Panc1 (cell line): ENCODE measurements at places on chromosomes 3 and 15.

DNA sequence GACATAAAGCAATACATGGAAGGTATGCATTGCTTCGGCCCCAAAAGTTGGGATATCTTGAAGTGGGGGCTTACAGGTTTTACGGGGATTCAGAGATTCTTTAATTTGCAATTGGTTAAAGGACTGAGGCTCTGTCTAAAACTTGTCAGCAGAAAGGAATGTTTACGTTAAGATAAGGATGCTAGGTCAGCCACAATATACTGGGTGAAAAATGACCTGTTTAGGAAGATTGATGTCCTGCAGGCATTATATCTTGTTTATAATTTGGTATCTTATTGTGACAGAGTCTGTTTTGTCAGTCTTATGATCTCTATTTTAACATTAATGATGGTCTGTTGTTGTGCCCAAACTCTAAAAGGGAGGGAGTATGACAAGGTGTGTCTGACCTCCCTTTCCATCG lies 15.3 kb upstream of the CCNDBP1 start:
- no peak for DNase-seq

GRCh38 chr3:5238545-5238944 lies 51.0 kb downstream of the EDEM1 start:
- no peak for DNase-seq

DNA sequence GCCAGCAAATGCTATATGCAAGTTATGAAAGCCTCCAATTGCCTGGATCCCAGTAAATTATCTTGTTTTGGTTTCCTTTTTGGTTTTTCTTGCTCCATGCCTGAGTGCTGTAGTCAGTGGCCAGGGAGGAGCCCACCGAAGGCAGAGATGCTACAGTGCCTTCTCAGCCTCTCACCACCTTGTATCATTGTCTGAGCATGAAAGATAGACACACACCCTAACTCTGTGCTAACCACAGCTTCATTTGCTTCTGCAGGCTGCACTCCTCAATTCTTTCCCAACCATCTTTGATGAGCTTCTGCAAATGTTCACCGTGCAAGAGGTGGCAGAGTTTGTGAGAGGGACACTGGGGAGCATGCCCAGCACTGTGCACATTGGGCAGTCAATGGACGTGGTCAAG lies 114.5 kb upstream of the MANF start:
- DNase-seq, result no peak

DNA sequence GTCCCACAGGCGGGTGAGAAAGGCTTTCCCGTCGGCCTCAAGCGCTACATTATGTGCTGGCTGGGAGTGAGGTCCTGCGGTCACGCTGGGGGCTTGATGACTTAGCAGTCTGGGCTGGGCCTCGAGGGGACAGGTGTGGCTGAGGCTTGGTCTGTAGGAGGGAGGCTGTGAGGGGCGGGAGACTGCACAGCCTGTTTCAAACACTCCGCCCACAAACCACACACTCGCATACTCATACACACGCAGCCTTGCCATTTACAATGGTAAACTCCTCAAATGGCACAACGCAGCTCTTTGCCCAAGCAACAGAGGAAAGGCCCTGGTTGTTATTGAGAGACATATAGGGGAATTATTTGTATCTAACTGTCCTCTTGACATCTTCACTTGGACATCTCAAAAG lies 32.4 kb upstream of the RASGRF1 start:
- DNase-seq, result no peak

DNA sequence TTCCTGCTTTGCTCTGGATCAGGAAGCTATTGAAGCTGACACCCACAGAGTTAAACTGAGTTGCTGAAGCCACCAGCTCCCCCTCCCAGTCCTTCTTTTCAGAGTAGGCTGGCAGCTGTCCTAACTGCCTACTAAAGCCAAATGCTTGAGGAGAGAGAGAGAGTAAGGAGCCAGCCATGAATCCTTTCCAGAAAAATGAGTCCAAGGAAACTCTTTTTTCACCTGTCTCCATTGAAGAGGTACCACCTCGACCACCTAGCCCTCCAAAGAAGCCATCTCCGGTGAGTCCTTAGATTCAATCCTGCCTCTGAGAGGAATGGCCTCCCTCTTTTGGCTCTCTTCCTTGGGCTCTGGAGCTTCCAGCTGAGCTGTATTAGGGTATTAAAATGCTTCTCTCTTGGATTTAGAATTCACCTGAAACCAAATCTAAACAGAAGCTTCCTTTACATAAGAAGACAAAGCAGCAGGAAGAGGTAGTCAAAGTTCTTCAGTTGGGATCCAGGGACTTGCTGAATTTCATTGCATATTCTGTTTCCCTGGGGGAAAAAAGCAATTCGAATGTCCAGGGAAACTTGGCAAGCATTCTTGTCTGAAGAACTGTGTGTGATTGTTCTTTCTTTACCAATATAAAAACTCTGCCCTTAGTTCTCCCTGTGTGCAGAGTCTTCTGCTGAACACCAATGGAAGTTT lies at the start of gene SLC15A2:
Gene SLC15A2, plus strand, starts transcription at position 101 of the 690 bp plus-strand sequence. Its CDS starts 76 bp downstream, at position 177.
- no peak for DNase-seq

- no peak for DNase-seq
Measured at GRCh38 chr3:148772361-148772760, 55.2 kb upstream of the CPB1 start.

- DNase-seq, result no peak
Measured at GRCh38 chr3:67192466-67192865, 194.4 kb downstream of the KBTBD8 start.

DNA sequence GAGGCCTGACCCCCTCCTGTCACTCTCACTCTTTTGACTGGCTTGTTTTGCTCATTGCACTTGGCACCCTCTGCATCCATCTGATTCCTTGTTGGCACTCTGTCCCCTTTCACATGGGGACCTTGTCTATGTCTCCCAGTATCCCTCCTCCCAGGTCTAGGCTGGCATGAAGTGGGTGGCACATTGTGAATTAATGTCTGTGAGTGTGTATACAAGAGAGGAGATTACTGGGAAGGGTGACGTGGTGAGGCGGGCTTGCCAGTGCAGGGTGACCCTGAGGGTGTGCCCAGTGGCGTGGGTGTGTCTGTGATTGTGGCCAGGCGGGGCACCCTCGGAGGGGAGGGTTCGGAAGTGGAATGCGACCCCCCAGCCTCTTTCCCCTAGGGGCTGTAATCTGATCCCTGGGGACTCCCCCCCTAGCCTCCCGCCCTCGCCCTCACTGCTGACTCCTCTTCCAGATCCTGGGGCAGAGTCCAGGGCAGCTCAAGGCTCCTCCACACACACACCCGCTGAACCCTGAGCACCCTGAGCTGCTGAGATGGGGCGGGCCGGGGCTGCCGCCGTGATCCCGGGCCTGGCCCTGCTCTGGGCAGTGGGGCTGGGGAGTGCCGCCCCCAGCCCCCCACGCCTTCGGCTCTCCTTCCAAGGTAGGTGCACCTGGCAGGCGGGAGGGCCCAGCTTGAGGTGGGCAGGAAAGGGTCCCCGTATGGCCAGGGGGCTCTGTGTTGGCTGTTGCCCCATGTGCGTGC lies at the start of gene SEMA3B:
Gene SEMA3B, plus strand, starts transcription at position 445 of the 749 bp plus-strand sequence. Its CDS starts 94 bp downstream, at position 539.
- DNase-seq, result no peak

DNA sequence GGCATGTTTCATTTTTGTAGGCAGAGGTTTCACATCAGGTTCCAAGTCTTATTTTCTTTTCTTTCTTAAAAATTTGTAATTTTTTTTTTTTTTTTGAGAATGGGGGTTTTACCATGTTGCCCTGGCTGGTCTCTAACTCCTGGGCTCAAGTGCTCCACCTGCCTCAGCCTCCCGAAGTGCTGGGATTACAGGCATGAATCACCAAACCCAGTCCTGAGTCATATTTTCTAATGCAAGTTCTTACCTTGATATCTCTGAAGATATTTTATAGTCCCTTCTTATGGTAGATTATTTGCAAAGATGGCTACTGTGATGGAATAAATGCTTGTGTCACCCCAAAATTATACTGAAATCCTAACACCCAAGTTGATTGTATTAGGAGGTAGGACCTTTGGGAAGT lies 63.8 kb downstream of the SLC9A9 start:
- DNase-seq, result no peak

DNA sequence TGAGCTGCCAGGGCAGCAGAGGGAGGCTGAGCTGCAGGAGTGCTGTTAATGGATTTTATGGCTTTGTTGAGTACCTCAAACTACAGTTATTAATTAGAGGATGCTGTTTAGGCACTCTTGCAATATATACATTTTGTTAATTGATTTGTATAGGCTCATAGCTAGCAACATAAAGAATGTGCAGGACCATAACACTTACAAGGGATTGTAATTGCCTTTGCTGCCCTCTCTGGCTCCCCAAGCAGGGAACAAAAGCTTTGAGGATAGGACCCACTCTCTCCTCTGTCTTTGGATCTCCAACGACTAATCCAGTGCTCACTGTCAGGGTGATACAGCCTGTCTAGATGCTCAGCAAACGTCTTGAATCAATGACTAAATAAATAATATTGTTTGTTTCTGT lies 1.2 kb upstream of the CLSTN2 start:
- DNase-seq, result no peak

GRCh38 chr3:54660714-54661132 lies 267.1 kb downstream of the LRTM1 start:
- DNase-seq, result no peak

- no peak for DNase-seq
Measured at GRCh38 chr3:132395126-132395525, 22.2 kb upstream of the DNAJC13 start.

DNA sequence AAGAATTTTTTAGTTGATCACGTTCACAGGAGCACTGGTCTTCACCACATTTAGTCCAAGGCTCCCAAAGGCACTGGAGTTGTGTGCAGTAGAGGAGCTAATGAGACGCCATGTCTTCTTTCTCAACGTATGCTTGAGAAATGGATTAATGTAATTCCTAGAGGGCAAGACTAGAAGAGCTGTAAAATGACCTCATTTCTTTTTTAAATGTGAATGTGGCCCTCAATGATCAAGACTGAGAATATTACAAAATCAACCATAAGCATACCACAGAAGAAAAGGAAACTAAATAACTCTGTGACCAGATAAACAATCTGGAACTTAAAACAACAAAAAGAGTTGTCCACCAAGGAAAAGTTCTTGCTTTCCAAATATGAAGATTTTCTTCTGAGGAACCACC lies 112.1 kb upstream of the THBS1 start:
- DNase-seq, result no peak

- no peak for DNase-seq
Measured at GRCh38 chr3:184058029-184058428, 5.2 kb downstream of the HTR3C start.

- no peak for DNase-seq
Measured at GRCh38 chr3:21056293-21056692, 694.7 kb downstream of the ZNF385D start.

DNA sequence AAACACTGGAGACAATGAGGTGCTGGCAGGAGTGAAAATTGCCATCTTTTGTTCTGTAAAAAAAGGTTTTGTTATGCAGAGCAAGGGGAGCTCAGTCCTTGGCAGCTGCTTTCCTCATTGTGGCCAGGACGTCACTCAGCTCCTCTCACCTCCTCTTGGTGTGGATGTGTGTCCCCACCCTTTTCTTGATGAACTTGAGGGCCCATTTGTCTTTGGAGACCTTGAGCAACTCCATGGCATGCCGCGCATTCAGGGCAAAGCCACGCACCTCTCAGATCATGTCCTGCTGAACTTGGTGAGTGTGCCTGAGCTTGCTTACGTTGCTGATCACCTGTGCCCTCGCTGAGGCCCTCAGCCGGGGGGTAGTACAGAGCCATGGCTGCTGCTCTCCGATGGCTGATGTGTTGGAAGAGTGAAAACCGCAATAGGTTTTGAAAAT lies 24.5 kb upstream of the BDH1 start:
- no peak for DNase-seq

DNA sequence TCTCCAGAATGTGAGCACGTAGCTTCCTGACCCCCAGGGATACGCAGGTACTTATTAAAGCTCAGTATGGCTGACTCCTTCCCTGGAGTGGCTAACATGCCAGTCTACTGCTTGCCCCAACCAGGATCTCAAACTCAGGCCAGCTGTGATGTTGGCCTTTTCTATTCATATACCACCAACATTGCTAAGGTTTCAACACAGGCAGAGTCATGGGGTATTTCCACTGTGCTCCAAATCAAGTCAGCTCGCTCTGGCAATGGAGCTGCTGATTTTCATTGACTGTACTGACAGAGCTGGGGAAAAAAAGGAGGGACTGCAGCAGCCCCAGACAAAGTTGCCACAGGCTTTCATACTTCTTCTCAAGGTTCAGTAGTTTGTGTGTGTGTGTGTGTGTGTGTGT lies 87.0 kb downstream of the CFAP20DC start:
- DNase-seq, result no peak

GRCh38 chr3:121747976-121748375 lies 1.6 kb downstream of the GOLGB1 start:
- no peak for DNase-seq

DNA sequence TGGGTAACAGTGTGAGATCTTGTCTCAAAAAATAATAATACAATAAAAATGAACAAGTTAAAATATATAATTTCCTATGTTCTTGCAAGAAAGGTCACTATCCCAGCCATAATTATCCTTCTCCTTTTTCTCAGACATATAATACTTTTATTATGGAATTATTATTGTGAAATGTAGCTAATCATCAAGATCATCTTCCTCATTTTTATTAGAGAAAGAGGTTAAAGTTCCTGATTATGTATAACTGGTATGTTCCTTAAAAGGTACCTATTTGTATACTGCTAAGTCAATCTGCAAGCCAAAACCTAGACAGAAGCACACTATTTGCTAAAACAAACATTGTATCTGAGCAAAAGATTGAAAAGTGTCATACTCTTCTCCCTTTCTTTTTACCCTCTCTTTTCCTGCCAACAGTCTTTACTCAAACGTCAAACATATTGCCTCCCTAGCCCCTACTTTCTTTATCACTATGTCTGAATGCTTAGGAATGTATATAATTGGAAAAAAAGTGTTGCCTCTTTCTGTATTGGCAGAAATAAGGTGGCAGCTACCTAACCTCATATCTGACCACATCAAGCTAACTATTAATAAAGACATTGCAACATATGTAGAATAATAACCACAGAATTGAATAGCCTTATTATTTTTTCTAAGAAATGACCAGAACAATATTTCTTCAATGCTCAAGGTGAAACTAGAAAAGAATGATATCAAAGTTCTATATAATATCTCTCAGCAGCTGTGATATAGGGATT lies 18.5 kb downstream of the SEC11A start:
- no peak for DNase-seq

GRCh38 chr15:63411866-63412265 lies 30.2 kb upstream of the CA12 start:
- DNase-seq, result no peak

GRCh38 chr3:131082246-131082645 lies 55.6 kb downstream of the NEK11 start:
- DNase-seq, result no peak

- DNase-seq, result no peak
Measured at GRCh38 chr3:9129365-9129764, 120.1 kb downstream of the SRGAP3 start.

GRCh38 chr3:46395766-46396530 lies 10.9 kb downstream of the CCR5AS start:
- no peak for DNase-seq
